ENCODE measurements at places on chromosomes 12 and 14.
A peak's percentile ranks its signal among the peaks of the same experiment; 100 is the strongest.

- peak; percentile 13 for DNase-seq
Observed at GRCh38 chr14:30873308-30874119, 845 bp upstream of the COCH start.

- DNase-seq: no peak
Observed at GRCh38 chr12:25131270-25131669, 63.7 kb downstream of the DNAI7 start.

DNA sequence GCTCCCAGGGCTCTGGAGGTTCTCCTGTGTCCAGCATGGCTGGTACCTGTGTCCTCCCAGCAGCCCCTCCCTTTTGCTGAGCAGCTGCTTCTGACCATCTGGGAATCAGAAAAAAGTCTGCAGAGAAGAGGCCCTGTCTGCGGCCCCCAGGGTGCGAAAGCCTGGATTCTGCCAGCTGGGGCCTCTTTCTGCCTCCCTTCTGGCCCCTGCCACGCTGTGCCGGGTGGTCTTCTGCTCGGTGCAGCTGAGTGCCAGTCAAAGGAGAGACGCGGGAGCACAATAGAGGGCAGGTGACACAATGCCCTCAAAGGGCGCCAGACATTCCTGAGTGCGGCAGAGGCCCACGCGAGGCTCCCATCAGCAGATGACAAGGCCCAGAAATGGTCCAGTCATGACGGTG, 12.6 kb downstream of the BTBD6 start:
- no peak for DNase-seq

DNA sequence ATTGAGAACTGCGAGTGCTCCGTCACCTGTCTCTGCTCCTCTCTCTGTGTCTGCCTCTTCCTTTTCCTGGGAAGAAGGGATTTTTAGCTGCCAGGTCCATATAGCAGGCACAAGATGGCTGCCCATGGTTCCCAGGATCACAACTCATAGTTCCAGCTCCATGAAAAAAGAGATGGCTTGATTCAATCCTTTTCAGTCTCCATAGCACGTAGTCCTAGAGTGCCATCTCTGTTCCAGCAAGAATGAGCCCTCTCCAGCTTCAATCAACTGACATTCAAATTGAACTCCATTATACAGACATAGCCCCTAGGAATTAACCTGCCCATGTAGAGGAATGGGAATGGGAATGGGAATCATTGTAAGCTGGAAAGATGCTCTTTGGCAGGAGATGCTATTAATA, 34.7 kb upstream of the RTRAF start:
- no peak for DNase-seq

DNA sequence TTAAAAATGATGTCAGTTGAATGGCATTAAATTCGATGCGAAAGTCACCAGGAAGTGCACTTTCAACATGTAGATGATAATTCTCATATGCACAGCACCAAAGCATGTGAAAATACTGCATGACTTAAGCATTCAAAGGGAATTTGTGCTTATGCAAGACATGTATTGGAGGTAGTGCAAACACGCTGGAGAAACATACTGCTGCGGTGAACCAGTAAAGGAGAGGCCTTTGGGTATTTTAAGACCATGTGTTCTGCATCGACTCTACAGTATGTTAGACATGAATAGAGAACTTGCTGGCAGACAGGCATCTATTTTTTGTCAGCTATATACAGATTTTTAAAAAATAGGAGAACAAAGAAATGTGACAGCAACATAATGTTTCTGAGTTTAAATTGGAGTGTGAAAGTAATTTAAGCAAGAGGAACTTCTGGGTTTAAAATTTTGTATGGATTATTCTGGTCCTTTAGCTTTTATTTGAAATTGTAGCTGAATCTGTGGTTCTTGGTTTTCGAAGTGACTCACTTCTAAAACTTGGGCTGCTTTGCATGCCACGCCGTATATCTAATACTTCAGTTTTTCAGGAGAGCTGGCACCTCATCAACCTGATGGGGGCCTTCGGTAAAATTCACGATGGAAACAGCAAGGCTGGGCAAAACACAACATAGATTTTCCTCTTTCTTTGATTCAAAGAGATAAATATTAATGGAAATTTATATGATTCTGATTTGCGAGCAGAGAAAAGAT, 408.7 kb downstream of the APAF1 start:
- DNase-seq: no peak

GRCh38 chr14:29898470-29898869, 29.2 kb downstream of the PRKD1 start:
- no peak for DNase-seq

DNA sequence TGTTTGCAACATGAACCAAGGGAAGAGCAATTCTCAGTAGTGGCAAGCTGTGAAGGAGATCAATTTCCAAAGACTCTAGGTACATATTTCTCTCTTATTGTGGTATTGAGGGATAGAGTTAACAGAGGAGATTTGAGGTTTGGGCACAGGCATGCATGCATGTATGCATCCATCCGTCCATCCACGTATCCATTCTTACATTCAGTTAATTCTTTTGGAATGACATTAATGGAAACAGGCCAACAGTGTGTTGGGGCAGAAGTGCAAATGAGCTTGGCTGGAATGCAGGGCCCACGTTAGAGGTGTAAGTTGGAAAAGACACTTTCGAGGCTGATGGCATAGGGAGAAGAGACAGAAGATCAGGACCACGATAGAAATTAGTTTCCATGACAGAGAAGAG, 216.9 kb upstream of the PELI2 start:
- no peak for DNase-seq

GRCh38 chr12:49244176-49244575, 20.7 kb upstream of the TUBA1C start:
- no peak for DNase-seq

DNA sequence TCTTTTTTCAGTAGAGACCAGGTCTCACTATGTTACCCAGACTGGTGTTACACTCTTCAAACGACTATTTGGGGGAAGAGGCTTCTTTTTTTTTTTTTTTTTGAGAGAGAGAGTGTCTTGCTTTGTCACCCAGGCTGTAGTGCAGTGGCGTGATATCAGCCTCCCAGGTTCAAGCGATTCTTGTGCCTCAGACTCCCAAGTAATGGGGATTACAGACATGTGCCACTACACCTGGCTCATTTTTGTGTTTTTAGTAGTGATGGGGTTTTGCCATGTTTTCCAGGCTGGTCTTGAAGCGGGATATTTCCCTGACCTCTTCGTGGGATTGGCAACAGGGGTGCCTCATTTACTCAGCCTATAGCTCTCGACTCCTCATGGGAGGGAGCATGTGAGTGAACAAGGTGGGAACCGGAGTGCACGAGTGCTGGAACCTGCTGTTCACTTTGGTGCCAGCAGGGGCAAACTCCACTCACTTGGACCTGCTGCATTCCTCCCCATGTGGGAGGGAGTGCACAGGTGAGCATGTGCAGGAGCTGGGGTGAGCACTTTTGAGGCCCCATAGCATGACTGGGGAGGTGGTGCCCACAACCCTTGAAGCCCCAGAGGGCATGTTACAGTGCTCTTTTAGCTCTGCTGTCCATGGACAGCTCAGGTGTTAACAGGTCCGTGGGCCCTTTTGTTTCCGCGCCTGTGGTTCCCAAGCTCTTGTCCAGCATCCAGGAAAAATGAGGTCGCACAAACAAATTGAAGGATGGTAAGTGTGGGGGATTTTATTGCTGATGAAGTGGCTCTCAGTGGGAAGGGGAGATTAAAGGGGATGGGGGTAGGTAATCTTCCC, 79.1 kb upstream of the HECTD1 start:
- no peak for DNase-seq

- no peak for DNase-seq
Observed at GRCh38 chr12:46560874-46561273, 188.3 kb upstream of the SLC38A2 start.

- DNase-seq: no peak
Observed at GRCh38 chr12:68074306-68075027, 85.1 kb downstream of the IFNG start.

GRCh38 chr14:36130186-36130585, 46.3 kb downstream of the PTCSC3 start:
- DNase-seq: no peak

- no peak for DNase-seq
Observed at GRCh38 chr12:120150919-120151525, 34.5 kb upstream of the RAB35 start.

All from lung (tissue), 17 donors.